Activated CD4-positive, alpha-beta T cell treated with anti-CD3 and anti-CD28 coated beads, Interleukin-2, amount 50 U/mL, for 24 hours (primary cell): ENCODE measurements at places on chromosomes 4 and X.

- no peak for DNase-seq
These were observed 321.6 kb upstream of the PCDH10 start for GRCh38 chr4:132827522-132827921.

GRCh38 chr4:73142995-73143547 lies 73.6 kb upstream of the COX18 start:
- DNase-seq, result no peak

DNA sequence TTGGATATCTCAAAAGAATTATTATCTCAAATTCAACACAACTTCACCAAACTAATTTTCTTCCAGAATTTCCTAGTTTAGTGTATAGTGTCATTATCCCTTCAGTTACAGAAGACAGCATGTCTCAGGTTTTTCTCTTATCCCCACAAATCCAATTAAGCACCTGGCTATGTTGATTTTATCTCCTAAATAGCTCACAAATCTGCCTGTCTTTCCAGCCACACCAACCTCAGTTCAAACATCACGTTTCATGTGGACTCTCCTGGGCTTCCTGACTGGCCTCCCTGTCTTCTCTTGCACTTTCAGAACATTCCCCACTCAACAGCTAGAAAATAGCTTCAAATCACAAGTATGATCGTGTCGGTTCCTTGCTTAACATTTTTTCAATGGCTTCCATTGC lies 14.8 kb downstream of the STK32B start:
- DNase-seq, result no peak

DNA sequence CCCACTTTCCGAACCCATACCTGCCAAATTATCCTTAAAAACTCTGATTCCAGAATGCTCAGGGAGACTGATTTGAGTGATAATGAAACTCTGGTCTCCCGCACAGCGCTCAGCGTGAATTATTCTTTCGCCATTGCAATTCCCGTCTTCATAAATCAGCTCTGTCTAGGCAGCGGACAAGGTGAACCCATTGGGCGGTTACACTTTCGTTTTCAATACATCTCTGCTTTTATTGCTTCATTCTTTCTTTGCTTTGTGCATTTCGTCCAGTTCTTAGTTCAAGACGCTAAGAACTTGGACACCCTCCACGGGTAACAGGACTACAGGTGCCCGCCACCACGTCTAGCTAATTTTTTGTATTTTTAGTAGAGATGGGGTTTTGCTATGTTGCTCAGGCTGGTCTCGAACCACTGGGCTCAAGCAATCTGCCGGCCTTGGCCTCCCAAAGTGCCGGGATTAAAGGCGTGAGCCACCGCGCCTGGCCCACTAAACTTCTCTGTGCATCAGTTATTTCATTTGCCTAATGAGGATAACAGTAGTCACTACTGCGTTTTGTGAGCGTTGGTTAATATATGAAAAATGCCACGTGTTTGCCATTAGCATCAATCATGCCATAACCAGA lies 936 bp upstream of the PGK1 start:
- DNase-seq, result no peak

DNA sequence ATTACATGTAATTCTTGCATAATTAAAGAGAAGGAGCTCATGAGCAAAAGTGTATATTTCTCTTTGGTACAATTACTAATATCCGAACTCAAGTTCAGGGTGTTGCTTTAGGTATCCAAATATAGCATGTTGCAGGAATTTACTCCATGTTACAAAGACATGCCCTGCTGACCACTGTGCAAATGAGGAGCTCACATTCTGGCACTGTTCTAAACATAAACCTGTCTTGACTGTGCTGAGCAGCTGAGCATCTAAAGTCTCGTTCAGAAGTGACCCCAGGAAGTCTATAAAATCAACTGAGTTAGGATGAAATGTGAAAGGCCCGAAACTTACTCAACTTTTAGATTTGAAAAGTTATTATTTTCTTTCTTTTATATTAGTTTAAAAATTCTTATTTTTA lies 124.3 kb downstream of the STIM2 start:
- no peak for DNase-seq

DNA sequence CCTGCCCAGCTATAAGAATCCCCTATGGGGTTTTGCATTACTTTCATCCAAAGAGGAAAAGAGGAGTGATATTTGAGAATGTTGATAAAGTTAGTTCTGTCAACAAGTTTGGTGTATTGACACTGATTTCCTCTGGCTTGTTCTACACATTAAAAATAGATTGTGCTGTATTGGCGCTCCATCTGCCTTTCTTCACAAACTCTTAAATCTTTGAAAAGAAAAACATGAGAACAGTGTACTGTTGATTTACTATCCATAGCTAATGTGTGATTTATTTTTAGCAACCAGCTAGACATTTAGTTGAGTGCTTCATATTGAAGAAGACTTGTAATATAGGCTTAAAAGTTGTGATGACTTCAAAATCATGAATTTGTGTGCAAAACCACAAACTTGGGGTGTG lies 261.2 kb upstream of the ANKRD50 start:
- DNase-seq, result no peak

GRCh38 chr4:20629186-20630106 lies 70.8 kb upstream of the PACRGL start:
- DNase-seq, result no peak

- no peak for DNase-seq
These were observed 472.5 kb upstream of the RPS6KA3 start for GRCh38 chrX:20739038-20739745.

DNA sequence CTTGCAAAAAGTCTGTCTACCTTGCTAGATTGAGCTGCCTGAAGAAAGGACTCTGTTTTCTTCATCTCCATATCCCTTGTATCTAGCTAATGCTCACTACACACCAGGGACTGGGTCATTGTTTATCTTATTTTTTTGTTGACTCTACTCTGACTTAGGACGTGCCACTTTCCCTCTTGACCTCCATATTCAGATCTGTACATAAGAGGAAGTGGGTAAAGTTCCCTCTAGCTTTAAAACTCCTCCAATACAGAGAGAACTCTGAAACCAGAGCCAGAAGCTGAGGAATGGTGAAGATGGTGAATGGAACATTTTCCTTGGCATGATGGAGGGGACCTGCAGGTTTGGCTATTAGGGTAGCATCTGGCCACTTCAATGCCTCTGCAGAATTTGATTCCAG lies 2026.1 kb upstream of the TENM3 start:
- DNase-seq, result no peak

DNA sequence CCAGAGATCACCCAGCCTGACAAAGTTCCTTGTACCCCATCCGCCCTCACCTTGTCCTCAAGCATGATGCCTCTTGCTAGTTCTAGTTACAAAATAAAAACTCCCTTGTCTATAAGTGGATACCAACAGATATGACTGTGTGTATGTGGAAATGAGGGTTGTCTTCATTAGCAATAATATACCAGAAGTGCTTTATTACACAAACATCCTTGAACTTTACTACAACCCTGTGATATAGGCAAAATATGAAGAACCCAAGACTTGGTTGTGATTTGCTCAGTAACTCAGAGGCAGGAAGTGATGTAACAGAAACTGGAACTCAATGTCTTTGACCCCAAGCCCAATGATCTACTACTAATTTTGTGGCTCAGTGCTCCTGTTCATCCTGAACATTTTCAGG lies 97.6 kb downstream of the AKAP4 start:
- DNase-seq, result no peak

DNA sequence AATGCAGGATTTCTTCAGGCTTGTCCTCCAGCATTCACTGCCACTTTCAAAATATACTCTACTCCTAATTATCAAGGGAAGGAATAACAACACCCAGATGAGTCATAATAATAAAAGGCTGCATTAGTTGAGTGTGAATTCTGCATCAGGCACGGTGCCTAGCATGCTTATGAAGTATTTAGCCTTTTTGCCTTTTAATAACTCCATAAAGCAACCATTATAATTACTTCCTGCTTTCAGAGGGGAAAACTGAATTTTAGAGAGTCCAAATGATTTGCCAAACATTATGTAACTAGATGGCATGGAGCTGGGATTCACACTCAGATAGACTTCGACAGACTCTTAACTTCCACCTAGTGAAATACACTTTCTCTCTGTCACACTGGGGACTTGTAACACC lies 2365.5 kb downstream of the PCDH7 start:
- no peak for DNase-seq

DNA sequence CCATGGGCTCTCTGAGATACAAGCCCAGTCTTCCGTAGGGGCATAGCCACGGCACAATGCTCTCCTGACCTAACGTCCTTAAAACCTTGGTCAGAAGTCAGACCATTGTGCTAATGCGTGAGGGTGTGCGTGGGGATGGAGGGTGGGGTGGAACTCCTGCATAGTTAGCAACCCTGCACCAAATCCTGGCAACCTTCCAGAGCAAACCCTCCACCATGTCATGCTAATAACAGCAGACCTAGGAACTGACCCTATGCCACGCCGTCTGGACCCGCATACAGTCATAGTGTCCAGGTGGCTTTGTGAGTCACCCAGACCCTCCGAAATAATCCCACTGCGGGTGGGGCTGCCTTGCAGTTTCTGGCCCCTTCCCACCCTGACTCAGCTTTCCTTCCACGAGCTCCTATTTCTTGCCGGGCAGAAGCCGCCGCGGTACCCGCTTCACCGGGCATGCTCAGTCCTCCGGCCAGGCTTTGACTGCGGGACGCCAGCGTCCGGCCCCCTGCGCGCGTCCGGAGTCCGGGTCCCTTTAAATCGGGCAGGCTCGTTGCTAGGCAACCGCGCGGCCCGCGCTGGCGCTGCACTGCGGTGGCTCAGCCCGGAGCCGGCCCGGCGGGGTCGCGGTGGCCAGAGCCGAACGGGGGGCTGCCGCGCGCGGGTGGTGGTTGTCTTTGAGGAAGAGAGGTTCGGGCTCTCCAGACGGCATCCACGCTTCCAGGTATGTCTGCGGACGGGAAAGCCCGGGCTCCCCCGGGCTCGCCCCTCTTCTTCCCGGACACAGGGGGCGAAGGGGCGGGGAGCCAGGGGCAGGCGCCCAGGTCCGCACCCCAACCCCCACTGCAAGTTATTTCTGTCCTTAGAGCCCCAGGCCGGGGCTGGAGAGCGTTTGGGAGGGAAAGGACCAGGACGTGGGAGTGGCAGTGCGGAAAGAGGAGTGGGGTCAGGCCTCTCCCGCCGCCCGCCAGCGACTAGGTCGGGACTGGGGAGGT lies at the start of gene CCDC160:
Gene CCDC160 (plus strand): TSS at position 557 of the 989 bp plus-strand sequence. CDS start 7,619 bp downstream, outside the sequence.
- no peak for DNase-seq

- DNase-seq, result no peak
These were observed 219.5 kb downstream of the SPCS3 start for GRCh38 chr4:176539091-176539784.

DNA sequence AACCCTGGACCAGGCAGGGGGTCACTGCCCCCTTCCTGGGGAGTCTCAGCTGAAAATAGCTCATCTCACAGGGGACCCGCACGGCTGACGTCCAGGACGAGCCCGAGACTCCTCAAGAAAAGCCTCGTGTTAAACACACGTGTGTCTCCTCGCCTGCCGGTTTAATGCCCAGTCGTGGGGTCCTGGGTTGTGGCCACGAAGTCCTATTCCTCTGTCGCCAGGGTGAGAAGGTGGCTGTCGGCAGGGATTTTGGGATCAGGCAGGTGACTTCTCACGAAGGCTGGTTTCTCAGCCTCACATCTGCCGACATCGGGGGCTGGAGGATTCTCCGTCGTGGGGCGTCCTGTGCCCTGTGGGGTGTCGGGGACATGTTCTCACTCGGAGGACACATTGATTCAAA lies 44.3 kb upstream of the PPP2R3B start:
- DNase-seq, result no peak

- no peak for DNase-seq
These were observed 132.1 kb upstream of the CXCL13 start for GRCh38 chr4:77473509-77473908.

DNA sequence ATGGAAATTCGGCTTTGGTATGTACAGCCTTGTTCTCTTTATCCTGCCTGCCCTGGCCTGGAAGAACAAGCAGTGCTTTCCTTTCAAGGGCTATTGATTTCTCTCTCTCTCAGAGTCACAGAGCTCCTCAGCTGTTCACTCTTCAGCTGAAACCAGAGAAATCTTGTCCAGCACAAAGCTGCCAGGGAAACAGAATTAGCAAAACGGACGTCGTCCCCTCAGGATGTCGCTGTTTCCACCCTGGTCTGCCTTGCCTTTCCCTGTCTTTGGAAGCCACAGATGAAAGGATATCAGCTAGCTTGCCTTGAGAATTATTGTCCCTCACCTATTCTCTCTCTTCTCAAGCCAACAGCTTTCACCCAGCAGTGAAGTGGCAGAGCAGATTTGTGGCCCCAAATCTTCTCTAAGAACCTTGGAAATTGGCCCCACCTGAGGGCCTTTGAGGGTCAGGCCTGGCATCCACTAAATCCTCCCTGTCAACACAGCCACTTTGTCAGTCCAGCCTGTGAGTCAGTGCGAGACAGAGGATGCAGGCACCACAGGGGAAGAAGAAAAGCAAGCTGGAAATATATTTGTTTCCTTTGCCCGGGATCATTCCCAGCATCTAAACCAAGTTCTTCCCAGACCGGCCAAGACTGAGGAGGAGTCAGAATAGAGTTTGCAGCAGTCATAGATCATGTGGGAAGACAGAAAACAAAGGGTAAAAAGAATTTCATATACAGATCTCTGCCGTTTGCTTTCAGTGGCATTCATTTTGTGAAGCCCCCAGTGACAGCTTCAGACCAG lies 63.8 kb upstream of the MTM1 start:
- DNase-seq, result no peak

- DNase-seq, result no peak
These were observed 192.5 kb upstream of the TAPT1 start for GRCh38 chr4:16418814-16419213.

- DNase-seq, result no peak
These were observed 283.6 kb downstream of the GALNTL6 start for GRCh38 chr4:172096786-172097185.

DNA sequence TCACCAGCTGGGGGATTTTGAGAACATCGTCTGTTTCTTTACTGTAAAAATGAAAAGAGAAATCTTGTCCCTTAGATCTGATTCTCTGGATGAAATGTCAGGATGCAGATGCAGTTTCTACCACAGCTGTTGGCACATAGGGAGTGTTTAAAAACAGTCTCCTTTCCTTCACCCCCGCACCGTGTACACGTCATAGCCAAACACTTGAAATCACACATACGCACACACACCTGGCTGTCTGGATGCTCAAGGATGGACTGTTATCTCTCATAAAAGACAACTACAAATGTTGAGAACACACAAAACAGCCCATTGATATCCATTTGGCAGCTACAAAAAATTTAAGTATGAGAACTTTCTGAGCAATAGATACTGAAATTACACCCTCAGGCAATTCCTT lies 275.8 kb upstream of the CLNK start:
- DNase-seq, result no peak

- DNase-seq, result no peak
These were observed 138.3 kb downstream of the PCDH18 start for GRCh38 chr4:137394018-137394417.
